Lower lobe of right lung (tissue), 2 donors: ENCODE measurements at places on chromosomes 2 and 18. TPM values are rescaled to one million over a fixed set of nuclear protein-coding genes. Genes with fewer than 3 reads are reported as not detected.

The DNAH6 gene
- total RNA-seq = 6.3 TPM

The RNPEPL1 gene
- 102 TPM for total RNA-seq

The HOXD12 gene
- total RNA-seq = not detected

DNA sequence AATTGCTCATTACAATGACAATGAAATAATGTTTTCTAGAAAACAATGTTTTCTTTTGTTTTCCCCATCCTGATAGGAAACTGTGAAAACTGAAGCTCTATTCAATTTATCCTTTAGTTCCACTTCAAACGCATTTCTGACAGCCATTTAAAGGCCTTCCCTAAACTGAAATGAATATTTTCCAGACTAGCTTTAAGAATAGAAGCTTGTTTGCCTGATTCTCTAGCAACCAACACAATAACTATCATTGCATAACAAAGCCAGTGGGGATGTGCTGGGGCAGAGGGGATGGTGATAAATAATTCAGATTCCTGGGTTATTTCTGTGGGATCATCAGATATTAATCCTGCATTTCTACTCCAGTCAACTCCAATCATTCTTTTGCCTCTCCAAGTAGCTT, 427.1 kb downstream of the RND3 start:
- DNase-seq = no peak
- H3K27me3 ChIP-seq = no peaks in the 10 kb centered on the region
- H3K4me3 ChIP-seq = no peak overlapping the region
- H3K36me3 ChIP-seq = no peaks in the 10 kb centered on the region
- no peak overlapping the region for H3K27ac ChIP-seq

- no peak overlapping the region for H3K4me3 ChIP-seq
- DNase-seq = no peak
- no peaks in the 10 kb centered on the region for H3K4me1 ChIP-seq
- H3K27me3 ChIP-seq = no peaks in the 10 kb centered on the region
Observed at GRCh38 chr2:144201868-144202468, 318.0 kb downstream of the ZEB2 start.

GRCh38 chr2:26054598-26055348, 20.9 kb downstream of the RAB10 start:
- no peaks in the 10 kb centered on the region for H3K36me3 ChIP-seq
- DNase-seq = no peak
- H3K4me1 ChIP-seq = peaks cover 23% of the 10 kb centered on the region
- H3K4me3 ChIP-seq = no peak overlapping the region
- H3K27ac ChIP-seq = no peak overlapping the region

DNA sequence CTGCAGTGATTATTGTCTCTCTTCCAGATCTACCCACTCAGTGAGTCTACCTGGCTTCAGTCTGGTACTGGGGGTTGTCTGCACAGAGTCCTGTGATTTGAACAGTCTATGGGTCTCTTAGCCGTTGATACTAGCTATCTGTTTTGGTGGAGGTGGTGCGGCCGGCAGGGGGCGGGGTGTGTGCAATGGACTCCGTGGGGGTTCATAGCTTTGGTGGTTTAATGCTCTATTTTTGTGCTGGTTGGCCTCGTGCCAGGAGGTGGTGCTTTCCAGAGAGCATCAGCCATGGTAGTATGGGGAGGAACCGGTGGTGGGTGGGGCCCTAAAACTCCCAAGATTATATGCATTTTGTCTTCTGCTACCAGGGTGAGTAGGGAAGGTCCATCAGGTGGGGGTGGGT, 1120.1 kb upstream of the FAM98A start:
- no peaks in the 10 kb centered on the region for H3K4me1 ChIP-seq
- H3K4me3 ChIP-seq = no peak overlapping the region
- H3K36me3 ChIP-seq = no peaks in the 10 kb centered on the region
- no peak for DNase-seq
- H3K27me3 ChIP-seq = no peaks in the 10 kb centered on the region
